Activated T-helper 17 cell treated with anti-CD3 and anti-CD28 coated beads, Interleukin-2, amount 50 U/mL, for 72 hours (primary cell): ENCODE measurements at places on chromosomes 12 and 14.

DNA sequence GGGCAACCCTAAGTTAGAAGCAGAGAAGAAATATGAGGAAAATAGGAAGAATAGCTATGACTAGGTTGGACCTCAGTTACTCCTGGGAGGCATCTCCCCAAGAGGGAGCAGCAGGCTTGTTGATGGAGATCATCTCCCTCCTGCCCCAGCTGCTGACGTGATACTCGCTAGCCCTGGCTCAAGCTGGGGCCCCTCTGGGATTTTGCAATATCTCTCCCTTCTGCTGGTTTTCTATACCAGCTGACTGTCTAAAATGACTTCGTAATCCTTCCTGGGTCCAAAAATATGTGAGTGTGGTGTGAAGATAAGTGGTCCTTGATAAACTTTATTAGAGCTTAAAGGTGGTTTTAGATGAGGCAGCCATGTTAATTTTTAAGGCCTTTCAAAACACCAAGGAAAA lies 4.5 kb upstream of the HECTD4 start:
- no peak for ATAC-seq
- H3K4me3 ChIP-seq, result peak overlapping the region; percentile 77
- no peaks in the 10 kb centered on the region for H3K27me3 ChIP-seq
- no peaks in the 10 kb centered on the region for H3K36me3 ChIP-seq
- H3K27ac ChIP-seq, result peak overlapping the region; percentile 93
- peaks cover 9% of the 10 kb centered on the region for H3K4me1 ChIP-seq

DNA sequence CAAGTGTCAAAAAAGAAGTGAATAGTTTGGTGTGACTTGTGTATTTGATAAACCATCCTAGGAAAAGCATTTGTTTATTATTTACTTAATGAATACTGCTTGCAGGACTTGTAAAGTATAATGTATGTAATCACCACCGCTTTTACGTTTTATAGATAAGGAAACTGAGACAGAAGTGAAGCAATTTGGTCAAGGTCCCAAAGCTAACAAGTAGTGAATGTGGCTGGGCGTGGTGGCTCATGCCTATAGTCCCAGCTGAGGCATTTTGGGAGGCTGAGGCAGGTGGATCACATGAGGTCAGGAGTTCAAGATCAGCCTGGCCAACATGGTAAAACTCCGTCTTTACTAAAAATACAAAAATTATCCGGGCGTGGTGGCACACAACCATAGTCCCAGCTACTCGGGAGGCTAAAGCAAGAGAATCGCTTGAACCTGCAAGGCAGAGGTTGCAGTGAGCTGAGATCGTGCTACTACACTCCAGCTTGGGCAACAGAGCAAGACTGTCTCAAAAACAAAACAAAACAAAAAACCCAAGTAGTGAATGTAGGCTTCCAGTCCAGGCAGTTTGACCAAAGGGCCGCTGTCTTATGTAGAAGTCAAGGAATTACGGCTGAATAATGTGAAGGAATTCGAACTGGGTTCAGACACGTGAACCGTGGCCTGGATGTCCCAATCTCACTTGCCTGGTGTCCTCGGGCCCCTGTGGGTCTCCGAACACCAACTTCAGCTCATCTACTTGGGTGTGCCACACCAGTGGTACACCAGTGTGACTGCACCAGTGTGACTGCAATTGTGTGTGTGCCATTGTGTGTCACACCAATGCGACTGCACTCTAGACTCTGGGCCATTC lies 88.3 kb upstream of the MED13L start:
- H3K27me3 ChIP-seq, result no peaks in the 10 kb centered on the region
- no peak overlapping the region for H3K27ac ChIP-seq
- no peaks in the 10 kb centered on the region for H3K36me3 ChIP-seq
- H3K4me3 ChIP-seq, result no peak overlapping the region

DNA sequence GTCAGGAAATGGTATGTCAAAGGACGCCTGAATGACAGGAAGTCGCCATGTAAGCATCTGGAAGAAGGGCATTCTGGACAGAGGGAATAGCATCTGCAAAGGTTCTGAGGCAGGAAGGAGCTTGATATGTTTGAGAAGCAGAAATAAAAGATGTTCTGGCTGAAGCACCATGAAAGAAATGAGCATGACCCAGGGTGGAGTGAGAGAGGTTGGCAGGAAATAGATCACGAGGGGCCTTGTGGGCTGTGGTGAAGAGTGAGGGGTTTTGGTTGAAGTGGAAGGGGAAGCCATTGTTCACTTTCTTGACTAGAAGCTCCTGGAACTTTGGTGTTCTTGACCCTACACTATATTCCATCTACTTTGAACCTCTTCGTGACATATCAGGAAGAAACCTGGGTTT lies 99.4 kb upstream of the PARP11 start:
- no peak for ATAC-seq
- H3K27me3 ChIP-seq, result no peaks in the 10 kb centered on the region
- H3K36me3 ChIP-seq, result no peaks in the 10 kb centered on the region

GRCh38 chr12:66210840-66211239 lies 21.8 kb downstream of the IRAK3 start:
- H3K4me1 ChIP-seq, result peaks cover 6% of the 10 kb centered on the region
- H3K27me3 ChIP-seq, result peaks cover 25% of the 10 kb centered on the region
- no peak overlapping the region for H3K4me3 ChIP-seq
- peaks cover 4% of the 10 kb centered on the region for H3K36me3 ChIP-seq
- no peak for ATAC-seq

- ATAC-seq, result no peak
- no peak overlapping the region for H3K27ac ChIP-seq
- H3K4me3 ChIP-seq, result no peak overlapping the region
- H3K36me3 ChIP-seq, result no peaks in the 10 kb centered on the region
- no peaks in the 10 kb centered on the region for H3K27me3 ChIP-seq
- H3K4me1 ChIP-seq, result no peaks in the 10 kb centered on the region
Observed at GRCh38 chr12:85627584-85627983, 208.6 kb downstream of the RASSF9 start.

DNA sequence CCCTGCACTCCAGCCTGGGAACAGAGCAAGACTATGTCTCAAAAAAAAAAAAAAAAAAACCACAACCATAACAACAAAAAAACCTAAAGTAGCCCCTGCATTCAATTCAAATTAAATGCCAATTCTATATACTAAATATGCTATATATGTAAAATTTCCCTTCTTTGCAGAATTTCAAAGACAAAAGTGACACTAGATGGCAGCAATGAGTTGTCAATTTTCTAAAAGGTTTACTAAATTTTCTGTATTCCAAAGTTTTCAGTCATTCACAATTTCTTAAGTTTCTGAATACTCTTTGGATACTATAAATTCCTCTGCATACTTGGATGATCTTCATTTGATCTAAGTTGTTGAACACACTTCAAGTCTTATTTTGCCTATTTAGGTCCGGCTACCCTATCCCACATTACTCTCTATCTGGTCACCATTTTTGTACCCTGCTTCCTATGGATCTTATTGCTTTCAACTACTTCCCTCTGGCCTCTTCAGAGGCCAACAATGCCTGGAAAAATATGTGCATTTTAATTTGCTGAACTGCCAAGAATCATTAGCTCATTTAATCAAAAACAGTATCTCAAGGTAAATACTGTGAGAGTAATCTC lies 27.9 kb downstream of the HNRNPC start:
- H3K4me3 ChIP-seq, result peak overlapping the region; percentile 9
- peaks cover 16% of the 10 kb centered on the region for H3K4me1 ChIP-seq
- peaks cover 98% of the 10 kb centered on the region for H3K36me3 ChIP-seq
- H3K27me3 ChIP-seq, result no peaks in the 10 kb centered on the region

DNA sequence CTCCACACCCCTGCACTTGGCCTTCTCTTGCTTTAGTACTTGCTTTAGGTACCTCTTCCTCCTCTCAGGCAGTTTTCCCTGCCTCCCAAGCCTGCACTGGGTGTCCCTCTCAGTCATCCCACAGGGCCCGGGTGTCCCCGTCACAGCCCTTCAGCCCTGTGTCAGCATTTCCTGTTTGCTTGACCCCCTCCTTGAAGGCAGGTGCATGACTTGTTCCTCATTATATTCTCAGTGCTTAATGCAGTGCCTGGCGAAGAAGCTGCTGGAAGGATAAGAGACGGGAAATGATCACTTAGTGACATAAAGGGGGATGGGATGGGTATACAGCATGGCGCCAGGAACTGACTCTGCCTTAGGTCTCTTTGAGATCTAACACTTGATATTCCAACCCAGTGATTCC lies 61.5 kb downstream of the IQSEC3 start:
- ATAC-seq, result no peak
- H3K27ac ChIP-seq, result no peak overlapping the region
- H3K4me1 ChIP-seq, result no peaks in the 10 kb centered on the region

GRCh38 chr14:89315493-89316470 lies 101.3 kb downstream of the FOXN3 start:
- H3K27me3 ChIP-seq, result no peaks in the 10 kb centered on the region
- H3K36me3 ChIP-seq, result peaks cover 32% of the 10 kb centered on the region
- ATAC-seq, result no peak
- H3K27ac ChIP-seq, result no peak overlapping the region
- peaks cover 7% of the 10 kb centered on the region for H3K4me1 ChIP-seq
